ENCODE measurements at places on chromosomes 3 and 15.

DNA sequence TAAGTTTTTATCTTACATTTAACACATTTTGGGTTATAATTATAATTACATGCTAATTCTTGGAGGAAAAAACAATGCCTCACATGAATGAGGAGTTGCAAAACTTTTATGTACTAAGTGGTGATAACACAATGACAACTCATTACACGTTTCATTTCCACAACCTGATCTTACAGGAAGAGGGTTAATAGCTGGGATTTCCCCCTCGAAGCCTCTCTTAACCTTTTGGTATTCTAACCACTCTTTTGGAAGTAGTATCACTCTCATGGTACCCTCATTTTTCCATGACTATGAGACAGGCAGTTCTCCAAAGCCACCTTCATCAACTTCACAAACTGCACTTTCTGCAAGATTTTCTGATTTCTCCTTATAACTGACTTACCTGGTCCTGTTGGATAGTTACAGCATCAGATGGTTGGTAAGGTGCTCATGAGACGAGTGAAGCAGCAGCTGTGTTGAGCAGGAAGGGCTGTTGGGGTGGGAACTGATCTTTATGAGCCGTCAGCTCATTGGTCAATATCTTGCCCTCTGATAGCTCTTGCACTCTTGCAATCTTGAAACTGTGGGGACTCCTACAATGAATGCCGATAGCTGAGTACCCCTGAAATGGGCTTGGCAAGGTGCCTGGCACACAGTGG, 41.6 kb downstream of the ACAN start:
- no peak for DNase-seq

- DNase-seq, result peak; percentile 60
Measured at GRCh38 chr3:85360742-85361387, 402.1 kb downstream of the CADM2 start.

DNA sequence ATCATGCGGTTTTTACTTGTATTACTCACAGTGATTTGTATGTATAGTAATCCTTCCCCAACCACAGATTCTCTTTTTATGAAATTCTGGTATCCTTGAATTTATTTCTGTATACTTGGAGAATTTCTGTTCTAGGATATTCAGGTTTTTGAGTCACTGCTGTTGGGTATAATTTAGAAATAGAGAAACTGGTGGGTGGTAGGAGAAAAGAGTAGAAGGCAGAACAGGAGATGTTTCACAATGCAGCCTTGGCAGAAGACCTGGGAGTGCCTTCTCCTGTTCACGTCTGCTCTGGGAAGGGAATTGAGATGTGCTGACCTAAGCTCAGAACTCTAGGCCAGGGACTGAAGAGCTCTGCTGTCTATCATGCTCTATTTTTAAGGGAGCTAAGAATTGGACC, 193.6 kb downstream of the EPHB1 start:
- DNase-seq, result no peak

DNA sequence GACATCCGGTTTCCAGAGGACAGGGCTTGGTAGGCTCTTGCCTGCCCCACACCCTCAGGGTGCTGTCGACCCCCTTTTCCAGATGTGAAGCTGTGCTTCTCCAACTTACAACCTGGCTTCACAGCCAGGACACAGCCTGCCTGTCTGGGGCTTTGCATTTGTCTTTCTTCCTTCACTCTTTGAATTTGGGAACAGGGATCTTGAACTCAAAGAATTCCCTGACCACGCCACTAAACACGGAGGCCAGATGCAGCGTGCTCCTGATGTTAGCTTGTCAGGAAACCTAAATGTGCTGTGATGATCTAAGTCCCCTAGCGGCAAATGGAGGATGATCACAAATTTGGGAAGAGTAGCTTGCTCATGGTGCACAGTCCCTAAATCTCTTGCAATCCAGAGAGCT, 244.8 kb upstream of the RGMA start:
- no peak for DNase-seq

GRCh38 chr15:98684436-98684835, 36.1 kb downstream of the IGF1R start:
- no peak for DNase-seq

DNA sequence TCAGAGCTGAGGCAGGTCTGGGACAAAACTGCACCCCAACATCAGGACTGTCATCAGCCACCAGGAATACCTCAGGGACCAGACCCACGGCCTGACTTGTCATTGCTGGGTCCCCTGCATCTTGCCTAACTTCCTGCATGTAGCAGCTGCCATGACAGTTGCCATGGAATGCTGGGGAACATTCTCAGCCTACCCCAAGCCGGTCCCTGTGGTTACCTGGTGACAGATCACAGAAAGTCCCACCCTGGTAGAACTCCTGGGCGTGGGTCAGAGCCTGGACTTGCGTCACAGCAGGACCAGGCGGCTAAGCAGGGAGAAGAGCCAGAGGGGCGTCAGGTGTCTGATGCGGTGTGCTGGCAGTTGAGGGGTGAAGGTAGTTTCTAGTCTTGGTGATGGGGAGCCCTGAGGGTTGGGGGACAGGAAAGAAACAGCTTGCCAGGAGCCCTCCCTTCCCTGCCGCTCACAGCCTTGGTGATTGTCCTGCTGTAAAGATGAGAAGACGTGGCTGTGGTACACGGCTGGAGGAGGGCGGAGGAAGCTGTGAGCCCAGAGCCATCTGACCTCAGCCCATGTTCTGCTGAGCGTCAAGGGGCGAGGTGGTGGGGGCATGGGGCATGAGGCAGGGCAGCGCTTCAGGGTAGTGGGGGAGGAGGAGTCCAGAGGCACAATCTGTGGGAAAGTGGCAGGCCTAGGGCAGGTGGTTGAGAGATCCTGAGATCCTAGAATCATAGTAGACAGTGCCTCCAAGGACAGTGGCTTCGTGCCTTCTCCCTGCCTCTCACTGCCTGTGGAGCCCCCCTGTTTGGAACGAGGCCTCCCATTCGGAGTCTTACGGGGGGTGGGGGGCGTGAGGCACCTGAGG, 5.4 kb downstream of the H1-8 start:
- no peak for DNase-seq

DNA sequence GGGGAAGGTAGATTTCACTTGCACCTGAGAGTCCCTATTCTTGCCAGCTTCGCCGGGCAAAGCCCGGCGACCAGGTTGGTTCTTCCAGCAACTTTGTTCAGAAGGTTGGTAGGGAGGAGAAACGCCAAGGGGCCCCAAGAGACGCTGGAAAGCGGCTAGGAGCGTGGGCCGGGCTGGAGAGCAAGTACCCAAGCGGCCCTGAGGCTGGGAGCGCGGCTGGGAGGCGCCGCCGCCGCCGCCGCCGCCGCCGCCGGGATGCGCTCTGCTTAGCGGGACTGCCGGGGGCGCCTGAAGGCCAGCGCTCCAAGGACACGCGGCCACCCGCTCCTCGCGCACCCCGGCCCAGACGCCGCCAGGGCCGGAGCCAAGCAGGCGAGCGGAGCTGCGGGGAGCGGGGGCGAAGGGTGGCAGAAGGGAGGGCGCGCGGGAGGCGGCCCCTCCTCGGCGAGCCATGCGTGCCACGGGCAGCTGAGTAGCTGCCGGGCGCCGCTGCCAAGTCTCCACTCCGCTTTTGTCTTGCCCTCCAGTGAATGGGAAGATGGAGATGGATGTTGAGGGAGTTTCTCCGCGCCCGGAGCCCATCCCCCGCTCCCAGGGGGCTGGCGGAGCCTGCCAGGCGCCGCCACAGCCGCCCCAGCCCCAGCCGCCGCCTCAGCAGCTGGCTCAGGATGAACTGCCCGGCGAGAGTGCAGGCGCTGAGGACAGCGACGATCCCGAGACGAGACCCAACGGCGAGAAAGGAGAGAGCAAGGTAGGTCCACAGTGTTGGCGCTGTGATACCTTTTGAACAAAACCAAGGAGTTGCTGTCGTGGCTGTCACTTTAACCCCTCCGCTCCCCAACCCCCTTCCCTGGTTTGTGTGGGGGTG, 227.4 kb upstream of the AZI2 start:
- no peak for DNase-seq

- DNase-seq, result peak; percentile 94
Measured at GRCh38 chr3:34012102-34012461, 213.7 kb downstream of the PDCD6IP start.

DNA sequence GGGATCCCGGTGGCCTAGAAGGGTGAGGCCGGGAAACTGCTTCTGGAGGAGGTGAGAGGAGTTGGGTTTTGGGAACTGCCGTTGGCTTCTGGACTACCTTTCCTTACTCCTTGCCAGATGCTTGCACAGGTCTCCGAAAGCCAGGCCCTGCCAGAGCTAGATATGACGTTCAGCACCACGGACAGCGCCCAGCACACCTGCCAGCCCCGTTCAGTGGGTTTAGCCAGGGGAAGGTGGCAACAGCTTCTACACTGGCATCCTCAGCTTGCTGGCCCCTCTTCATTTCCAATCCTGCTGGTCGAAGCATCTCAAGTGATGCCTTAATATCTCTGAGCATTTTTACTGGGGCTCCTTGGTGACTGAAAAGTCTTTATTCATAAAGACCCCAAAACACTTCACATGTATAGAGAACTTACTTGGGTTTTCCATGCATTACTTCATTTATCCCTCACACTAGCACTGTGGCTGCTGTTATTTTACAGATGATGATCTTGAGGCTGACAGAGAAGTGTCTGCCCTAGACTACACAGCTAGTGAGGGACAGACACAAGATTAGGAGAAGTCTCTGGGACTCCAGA, 21.9 kb downstream of the HCN4 start:
- peak; percentile 81 for DNase-seq

DNA sequence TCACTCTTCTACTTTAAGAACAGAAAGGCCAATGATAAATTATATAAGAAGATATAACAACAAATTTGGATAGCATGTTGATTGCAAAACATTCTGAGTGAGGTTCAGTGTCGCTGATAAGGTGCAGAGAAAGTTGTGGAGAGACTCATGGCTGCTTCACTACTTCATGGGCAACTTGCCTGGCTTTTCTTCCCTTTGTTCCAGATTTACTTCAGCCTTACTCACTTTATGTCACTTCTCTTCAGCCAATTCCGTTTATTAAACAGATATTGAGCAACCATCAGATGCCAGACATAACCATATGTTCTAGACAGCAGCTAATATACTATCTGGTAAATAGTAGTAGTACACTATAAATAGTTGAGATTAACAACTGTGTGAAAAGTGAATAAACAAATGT, 150.0 kb upstream of the CHL1 start:
- DNase-seq, result no peak

GRCh38 chr3:136819392-136819730, 435 bp downstream of the SLC35G2 start:
- DNase-seq, result peak; percentile 65

GRCh38 chr3:45464336-45465170, 76.2 kb downstream of the LARS2 start:
- no peak for DNase-seq

- DNase-seq, result peak; percentile 64
Measured at GRCh38 chr3:113736548-113737089, 9.4 kb downstream of the NAA50 start.

DNA sequence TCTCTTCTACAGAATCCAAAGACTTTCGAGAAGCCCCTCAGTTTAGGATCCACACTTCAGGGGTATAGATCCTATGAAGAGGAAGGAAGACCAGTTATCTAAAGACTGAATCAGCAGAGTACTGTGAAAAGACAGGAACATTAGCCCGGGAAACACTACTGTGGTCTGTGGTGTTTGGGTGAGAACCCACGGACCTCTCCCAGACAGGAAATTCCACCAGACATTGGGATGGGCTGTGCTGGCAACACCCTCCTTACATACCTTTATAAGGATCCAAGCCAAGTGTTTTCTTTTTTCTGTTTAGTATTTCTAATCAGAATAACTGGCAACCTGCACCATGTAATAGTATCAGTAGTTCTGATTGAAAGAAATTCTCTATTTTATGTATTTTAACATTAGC, 14.1 kb downstream of the TMEM207 start:
- DNase-seq, result peak; percentile 6

GRCh38 chr3:152472672-152472954, 203.9 kb downstream of the MBNL1 start:
- no peak for DNase-seq

- no peak for DNase-seq
Measured at GRCh38 chr15:88630798-88631463, 7.9 kb upstream of the ISG20 start.

DNA sequence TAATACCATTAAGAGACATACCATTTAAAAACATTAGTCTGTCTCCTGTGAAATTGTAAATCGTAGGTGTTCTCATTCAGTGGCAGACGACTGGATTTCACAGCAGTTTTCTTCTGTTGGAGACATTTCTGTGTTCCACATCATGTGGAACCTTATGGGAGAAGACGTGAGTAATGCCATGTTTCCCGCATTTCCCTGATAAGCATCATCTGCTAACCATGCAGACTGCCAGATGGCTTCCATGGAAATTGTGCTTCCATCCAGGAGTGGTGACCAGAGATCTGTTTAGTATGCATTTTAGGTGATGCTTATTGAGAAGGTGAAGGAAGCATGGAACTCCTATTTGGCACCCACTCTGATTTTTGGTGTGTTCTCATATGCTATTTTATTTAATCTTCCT, 28.4 kb upstream of the ST3GAL6 start:
- DNase-seq, result no peak

- peak; percentile 6 for DNase-seq
Measured at GRCh38 chr15:77059786-77060361, 11.0 kb downstream of the TSPAN3 start.

DNA sequence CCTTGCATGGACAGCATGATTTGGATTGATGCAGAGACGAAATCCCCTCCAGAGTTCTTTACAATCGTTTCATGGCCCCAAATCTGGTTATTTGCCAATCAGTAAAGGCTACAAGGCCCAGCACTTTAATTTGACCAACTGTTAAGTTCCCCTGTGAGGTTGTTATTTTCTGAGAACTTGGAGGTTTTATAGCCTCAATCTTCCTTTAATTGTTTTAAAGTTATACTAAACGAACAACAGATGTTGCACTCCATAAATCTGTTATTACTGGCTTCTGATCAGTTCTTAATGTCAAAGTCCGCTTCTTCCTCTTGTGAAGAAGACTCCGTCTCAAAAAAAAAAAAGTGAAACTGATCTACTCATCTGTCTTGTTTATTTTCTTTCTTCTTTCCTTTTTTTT, 30.8 kb downstream of the LARP6 start:
- DNase-seq, result no peak

GRCh38 chr3:195570344-195570743, 13.4 kb downstream of the APOD start:
- DNase-seq, result no peak

- DNase-seq, result no peak
Measured at GRCh38 chr3:149368674-149369497, 8.6 kb downstream of the TM4SF1 start.

- DNase-seq, result no peak
Measured at GRCh38 chr15:62465173-62465572, 300.1 kb upstream of the C2CD4B start.

DNA sequence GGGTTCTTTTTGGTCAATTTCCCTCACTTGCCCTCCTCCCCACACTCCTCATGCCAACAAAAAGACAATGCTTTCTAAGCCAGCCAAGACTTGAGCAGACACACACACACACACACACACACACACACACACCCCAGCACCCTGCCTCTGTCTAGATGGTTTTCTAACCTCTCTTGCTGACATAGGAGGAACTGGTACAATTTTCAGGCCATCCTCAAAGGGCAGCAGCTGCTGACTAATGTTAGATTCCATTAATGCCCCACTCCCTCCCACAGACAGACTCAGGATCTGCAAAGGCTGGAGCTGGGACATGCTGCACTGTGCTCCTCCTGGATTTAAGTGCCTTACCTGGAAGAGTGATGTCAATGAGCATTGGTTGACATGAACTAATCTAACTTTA, 438.4 kb downstream of the OCA2 start:
- DNase-seq, result peak; percentile 13
